Left renal pelvis (tissue), 4 donors: ENCODE measurements at places on chromosomes 12 and 14. TPM values are rescaled to one million over a fixed set of nuclear protein-coding genes. Genes with fewer than 3 reads are reported as not detected.

KCNA5 gene
- 1.9 TPM for polyA plus RNA-seq

GRCh38 chr14:100156776-100157175 lies 2.7 kb downstream of the DEGS2 start:
- DNase-seq = no peak

FLVCR2 gene
- polyA plus RNA-seq = 2.7 TPM

- DNase-seq = no peak
Observed at GRCh38 chr12:98352835-98353234, 162.6 kb upstream of the TMPO start.

- no peak for DNase-seq
Observed at GRCh38 chr12:59459966-59460660, 135.7 kb upstream of the SLC16A7 start.

GRCh38 chr12:53747095-53747494 lies 4.7 kb downstream of the CISTR start:
- no peak for DNase-seq

GRCh38 chr12:81340910-81341309 lies 263.0 kb downstream of the ACSS3 start:
- no peak for DNase-seq

DNA sequence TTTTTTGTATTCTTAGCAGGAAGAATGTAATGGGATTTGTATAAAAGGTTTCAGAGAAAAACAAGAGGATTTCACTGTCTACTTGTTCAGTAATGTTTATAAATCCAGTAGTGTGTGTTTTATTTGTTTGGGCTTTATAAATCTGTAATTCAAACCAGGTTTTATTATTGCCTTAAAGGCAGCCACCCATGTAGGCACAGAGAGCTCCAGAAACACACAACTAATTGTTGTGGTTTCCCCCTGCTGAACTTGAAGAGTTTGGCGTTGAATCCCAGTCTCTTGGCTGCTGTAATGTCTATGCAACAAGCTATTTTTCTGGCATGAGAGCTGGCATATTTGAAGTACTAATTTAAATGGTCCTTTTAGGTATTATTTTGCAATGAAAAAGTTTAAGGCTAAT lies 63.4 kb upstream of the SLCO1C1 start:
- no peak for DNase-seq

DNA sequence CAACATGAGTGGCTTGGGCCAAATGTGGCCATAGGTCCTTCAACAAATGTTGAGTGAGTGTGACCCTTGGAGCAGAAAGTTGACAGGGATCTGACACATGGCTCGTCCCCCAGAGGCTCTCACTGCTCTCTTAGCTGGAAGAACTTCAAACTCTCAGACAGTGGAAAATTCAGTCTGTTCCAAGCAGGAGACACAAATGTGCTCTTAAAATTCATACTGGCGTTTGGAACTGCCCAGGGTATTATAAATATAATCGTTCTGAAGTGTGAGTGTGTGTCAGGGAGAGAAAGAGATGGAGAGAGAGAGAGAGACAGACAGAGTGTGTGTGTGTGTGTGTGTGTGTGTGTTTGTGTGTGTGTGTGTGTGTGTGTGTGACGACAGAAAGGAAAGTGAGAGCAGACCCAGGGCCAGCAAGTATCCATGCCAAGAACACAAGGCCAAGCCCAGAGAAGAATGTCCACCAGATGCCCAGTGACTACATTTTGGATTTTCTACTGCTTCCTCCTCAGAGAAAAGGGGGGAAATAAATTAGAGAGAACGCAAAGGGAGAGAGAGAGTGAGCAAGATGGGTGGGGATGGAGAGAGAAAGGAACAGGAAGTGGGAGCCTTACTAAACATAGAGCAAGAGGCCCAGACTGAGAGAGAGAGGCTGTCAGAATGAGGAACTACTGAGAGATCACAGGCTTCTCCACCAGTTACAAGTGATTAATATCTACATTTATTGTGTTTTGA lies 193.6 kb upstream of the NUDT4 start:
- DNase-seq = no peak

KHNYN gene
- polyA plus RNA-seq = 35.8 TPM

DNA sequence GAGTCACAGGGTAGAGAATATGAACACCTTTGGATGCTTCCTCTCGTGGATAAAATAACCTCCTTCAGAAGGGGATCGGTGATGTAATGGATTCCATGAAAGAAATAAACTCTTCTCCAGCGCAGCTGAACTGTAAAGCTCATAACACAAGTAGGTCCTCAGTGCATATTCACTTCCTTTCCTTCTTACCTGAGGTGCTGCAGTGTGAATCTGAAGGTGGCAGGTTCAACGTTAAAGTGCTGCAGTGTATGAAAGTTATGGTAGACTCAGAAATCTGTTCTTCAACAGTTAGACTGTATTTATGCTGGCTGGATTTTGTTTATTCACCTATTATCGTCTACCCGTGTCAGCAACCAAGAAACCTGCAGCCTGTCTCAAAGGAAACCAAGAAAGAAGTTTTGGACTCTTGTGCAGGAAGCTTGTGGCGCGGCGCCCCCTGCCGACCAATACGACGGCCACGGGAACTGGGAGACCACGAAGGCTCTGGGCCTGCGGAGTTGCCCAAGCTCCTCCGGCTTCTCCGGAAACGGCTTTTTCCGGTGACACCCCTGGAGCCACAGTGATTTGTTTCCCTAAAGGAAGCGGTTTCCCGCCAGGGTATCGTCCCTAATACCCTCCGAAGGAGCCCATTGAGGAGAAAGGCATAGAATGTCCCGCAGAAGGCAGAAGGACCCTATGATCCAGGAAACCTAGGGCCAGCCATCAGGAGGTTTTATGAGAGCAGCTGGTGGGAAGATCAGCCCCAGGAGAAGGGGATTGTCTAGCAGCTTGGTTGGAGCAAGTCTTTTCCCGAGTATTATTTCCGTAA lies 17.6 kb upstream of the RNASE3 start:
- peak; percentile 22 for DNase-seq

DNA sequence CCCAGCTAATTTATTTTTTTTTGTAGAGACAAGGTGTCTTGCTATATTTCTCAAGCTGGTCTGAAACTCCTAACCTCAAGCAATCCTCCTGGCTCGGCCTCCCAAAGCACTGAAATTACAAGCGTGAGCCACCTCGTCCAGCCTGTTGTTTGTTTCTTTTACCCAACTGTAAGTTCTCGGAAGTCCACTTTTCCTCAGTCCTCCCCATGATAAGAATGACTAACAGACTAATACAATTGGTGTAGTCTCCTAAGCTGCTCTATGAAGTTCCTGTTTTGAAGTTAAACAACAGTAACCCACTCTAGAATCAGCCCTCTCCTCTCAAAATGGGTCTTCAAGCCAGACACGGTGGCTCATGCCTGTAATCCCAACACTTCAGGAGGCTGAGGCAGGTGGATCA lies 36.5 kb downstream of the HIGD1C start:
- no peak for DNase-seq

- DNase-seq = no peak
Observed at GRCh38 chr12:66240096-66240820, 51.2 kb downstream of the IRAK3 start.

DNA sequence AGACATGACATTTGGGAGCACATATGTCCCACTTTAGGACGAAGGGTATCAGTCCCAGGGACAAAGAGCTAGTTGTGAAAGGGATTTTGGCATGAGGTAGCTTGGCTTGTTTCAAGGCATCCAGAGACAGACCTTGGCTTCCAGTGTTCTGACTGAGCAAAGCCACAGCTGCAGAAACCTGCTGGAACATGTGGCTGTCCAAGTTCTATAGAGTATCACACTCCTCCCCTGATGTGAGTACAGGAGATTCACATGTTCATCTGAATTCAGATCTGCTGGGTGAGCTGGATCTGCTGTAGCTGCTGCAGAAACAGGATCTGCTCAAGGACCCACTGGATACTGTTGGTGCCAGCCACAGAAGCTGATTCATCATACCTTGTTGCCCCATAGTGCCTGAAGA lies 10.1 kb upstream of the C14orf39 start:
- no peak for DNase-seq

PTPRQ gene
- polyA plus RNA-seq = 1.6 TPM

GRCh38 chr12:32052212-32052713 lies 54.4 kb upstream of the BICD1 start:
- no peak for DNase-seq

DNA sequence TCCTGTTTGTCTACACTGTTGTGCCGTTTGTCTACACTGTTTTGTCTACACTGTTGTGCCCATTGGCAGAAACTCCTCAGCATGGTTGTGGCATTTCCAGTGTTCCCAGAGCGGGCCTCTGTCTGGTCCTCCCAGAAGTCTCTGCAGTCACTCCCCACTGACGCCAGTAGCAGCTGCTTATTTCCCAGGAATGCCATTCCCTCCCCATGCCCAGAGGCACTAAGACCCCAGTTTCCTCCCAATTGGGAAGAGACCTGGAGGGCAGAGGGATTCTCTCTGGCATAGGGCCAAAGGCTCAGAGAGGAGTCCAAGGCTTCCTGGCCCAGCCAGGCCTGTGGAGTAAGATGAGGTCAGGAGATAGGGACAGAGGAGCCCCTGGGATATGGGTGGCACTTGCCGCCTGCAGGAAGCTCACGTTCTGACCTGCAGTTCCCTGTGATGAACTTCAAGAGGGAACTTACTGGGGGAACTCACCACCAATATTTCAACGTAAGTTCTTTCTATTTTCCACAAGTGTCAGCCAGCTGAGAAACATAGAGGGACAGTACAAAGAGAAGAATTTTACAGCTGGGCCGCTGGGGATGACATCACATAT lies 69.1 kb downstream of the TNFAIP2 start:
- no peak for DNase-seq

SYNJ2BP gene
- 43.5 TPM for polyA plus RNA-seq

DNA sequence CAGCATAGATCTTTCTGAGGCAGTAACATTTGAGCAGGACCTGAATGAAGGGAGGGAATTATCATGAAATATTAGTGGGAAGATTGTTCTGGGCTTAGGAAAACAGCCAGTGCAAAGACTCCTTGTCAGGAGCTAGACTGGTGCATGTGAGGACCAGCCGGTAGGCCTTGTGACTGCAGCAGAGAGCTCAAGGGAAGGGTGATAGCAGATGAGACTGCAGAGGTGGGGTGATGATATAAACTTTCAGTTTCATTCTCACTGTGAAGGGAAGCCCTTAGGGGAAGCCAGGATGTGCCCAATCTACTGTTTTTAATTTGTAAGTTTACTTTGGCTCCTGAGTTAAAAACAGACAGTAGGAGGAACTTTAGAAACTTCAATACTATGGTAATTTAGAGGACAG lies 12.4 kb downstream of the IL22 start:
- DNase-seq = no peak

SERPINA9 gene
- not detected for polyA plus RNA-seq

DNA sequence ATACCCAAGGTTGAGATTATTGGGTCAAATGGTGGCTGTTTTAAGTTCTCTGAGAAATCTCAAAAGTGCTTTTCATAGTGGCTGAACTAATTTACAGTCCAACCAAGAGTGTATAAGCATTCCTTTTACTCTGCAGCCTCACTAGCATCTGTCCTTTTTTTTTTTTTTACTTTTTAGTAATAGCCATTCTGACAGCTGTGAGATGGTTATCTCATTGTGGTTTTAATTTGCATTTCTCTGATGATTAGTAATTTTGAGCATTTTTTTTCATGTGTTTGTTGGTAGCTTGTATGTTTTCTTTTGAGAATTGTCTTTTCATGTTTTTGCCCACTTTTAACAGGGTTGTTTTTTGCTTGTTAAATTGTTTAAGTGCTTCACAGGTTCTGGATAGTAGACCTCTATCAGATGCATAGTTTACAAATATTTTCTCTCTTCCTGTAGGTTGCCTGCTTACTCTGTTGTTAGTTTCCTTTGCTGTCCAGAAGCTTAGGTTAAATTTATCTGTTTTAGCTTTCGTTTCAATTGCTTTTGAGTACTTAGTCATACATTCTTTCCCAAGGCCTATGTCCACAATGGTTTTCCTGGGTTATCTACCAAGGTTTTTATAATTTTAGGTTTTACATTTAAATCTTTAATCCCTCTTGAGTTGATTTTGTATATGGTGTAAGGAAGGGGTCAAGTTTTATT lies 881.3 kb upstream of the SEL1L start:
- no peak for DNase-seq

DNA sequence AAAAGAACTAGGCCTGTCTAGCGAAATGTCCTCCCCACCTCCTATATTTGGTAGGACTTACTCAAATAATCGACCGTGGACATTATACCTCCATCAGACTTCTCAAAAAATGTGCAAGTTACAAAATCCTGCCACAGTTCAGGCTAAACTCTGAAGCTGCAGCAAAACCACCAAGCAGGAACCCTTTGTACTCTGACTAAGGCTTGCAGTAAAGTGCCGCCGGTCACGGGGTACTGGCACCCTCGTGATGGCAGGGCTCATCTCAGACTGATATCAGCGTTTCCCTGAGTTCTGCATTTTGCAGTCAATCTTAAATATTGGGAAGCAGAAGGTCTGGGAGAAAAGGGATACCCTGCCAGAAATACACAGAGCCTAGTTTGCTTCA lies 17.1 kb downstream of the SLC11A2 start:
- no peak for DNase-seq

DNA sequence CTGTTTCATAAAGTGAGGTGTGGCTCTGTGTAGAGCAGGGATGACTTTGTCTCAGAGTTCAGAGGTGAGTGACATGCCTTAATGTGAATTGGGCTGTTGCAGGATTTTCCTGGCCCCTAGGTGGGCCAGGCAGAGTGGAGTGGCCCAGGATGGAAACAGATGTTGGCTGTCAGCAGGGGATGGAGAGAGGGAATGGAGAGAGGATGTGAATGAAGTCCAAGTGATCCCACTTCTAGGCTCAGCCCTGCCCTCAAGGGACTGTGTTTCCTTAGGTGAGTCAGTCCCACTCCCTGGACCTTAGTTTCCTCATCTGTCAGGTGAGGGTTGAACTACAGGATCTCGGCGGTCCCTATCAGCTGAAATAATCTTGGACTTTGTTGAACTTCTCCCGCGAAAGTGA lies 7.5 kb downstream of the GALNT16 start:
- no peak for DNase-seq

ACOT6 gene
- 0.19 TPM for polyA plus RNA-seq

DNA sequence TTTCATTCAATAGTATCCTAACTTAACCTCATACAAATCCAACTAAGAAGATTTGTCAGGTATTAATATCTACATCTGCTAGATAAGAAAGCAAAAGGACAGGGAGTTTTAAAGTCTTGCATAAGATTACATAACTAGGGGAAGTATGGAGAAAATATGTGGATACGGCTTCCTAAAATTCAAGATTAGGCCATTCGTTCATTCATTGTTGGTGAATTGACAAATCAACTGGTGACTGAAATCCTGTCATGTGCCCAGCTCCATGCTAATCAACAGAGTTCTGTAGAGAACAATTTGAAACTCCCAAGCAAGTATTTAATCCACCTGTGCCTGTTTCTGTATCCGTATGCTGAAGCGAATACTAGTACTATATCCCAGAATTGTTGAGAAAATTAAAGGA lies 260.9 kb upstream of the USP15 start:
- no peak for DNase-seq

GRCh38 chr12:114703060-114703493 lies 19.1 kb upstream of the TBX3 start:
- no peak for DNase-seq

ART4 gene
- polyA plus RNA-seq = 0.11 TPM

PPP4R4 gene
- polyA plus RNA-seq = 0.14 TPM
